ENCODE measurements at places on chromosomes 7 and 10. TPM values are rescaled to one million over a fixed set of nuclear protein-coding genes. Genes with fewer than 3 reads are reported as not detected.

- H3K4me3 ChIP-seq = no peak overlapping the region
- H3K36me3 ChIP-seq = peaks cover 86% of the 10 kb centered on the region
- H3K27ac ChIP-seq = no peak overlapping the region
- no peaks in the 10 kb centered on the region for H3K27me3 ChIP-seq
- DNase-seq = no peak
Observed at GRCh38 chr10:102159831-102160230, 7.6 kb downstream of the NOLC1 start.

- DNase-seq = no peak
- H3K27me3 ChIP-seq = no peaks in the 10 kb centered on the region
- no peak overlapping the region for H3K4me3 ChIP-seq
- no peaks in the 10 kb centered on the region for H3K36me3 ChIP-seq
- H3K27ac ChIP-seq = no peak overlapping the region
Observed at GRCh38 chr7:24597014-24597413, 23.8 kb downstream of the PALS2 start.

The AZGP1 gene
- not detected for total RNA-seq

The RNF32 gene
- not detected for total RNA-seq
